ENCODE measurements at places on chromosomes 16 and 17.

DNA sequence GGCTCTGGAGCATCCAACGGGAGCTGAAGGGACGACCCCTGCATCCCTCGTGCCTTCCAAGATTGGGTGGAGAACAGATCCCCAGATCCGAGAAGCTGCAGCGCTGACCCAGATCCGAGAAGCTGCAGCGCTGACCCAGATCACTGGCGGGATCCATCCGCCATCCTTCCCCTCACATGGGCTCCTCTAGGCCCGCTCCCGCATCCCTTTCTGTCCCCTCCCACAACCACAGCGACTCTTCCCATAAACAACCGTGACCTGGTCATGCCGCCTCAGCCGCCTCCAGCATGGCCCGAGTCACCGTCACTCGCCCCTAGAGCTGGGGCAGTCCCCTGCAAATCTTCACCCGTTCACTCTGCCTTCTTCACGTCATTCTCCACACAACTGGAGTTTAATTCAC lies 124.9 kb downstream of the UTP18 start:
- no peak overlapping the region for H3K27ac ChIP-seq
- DNase-seq: no peak
- no peaks in the 10 kb centered on the region for H3K4me1 ChIP-seq
- no peak overlapping the region for H3K4me3 ChIP-seq
- H3K27me3 ChIP-seq: no peaks in the 10 kb centered on the region

- H3K27ac ChIP-seq: no peak overlapping the region
- H3K4me3 ChIP-seq: no peak overlapping the region
- DNase-seq: no peak
- H3K36me3 ChIP-seq: no peaks in the 10 kb centered on the region
- no peaks in the 10 kb centered on the region for H3K27me3 ChIP-seq
- H3K4me1 ChIP-seq: no peaks in the 10 kb centered on the region
These were observed 49.5 kb upstream of the CCL1 start for GRCh38 chr17:34412534-34412933.

DNA sequence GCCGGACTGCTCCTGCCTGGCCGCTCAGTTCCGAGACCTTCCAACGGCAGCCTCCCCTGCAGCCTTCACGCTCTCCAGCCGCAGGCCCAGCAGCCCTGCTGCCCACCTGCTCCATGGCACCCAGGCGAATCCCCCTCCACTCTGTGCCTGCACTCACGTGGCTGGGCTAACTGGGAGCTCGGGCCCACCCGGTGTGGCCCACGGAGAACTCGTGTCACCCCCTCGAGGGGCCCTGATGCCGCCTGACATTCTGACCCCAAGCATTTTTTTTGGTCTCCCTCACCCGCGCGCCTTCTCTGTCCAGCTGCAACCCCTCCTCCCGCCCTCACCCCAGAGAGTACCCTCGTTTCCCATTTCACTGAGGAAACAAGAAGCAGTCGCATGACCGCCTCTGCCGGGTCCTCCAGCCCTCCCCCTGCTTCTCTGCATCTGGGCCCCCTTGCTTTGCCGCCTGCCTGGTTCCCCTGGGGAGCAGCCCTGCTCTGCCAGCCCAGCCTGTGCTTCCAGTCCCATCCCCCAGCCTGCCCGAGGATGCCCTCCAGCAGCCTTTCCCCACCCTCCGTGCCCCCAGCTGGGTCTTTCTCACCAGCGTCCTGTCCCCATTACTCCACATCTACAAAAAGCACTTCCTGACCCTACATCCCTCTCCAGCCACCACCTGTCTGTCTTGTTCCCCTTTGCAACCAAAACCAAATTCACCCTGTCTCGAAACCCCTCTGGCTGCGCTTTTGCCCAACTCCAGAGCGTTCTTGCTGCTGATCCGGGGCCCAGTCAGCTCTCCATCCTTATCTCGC lies 146.4 kb upstream of the CHMP6 start:
- H3K27ac ChIP-seq: no peak overlapping the region
- H3K4me3 ChIP-seq: no peak overlapping the region
- H3K36me3 ChIP-seq: peaks cover 4% of the 10 kb centered on the region
- H3K27me3 ChIP-seq: no peaks in the 10 kb centered on the region

DNA sequence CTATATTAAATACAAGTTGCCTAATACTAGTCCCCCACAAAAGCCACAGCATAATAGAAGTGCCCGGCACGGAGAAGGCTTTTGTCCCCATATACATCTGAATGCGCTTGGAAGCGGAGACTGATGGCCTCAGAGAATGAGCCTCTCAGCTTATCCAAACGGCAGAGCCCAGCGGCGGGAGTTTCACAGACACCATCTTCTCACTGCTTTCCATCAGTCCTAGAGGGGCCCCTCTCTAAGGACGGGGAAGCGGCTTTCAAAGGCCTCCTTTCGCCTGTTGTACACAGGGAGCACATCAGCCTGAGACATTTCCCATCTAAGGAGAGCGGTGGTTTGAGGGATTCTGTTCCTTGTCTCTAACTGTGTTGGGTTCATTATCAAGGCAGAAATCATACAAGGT lies 16.9 kb downstream of the NXN start:
- H3K4me3 ChIP-seq: no peak overlapping the region
- no peak for DNase-seq

GRCh38 chr16:48865520-48865919 lies 255.5 kb upstream of the N4BP1 start:
- no peaks in the 10 kb centered on the region for H3K36me3 ChIP-seq
- H3K27ac ChIP-seq: no peak overlapping the region
- no peaks in the 10 kb centered on the region for H3K27me3 ChIP-seq
- no peak overlapping the region for H3K4me3 ChIP-seq
